ENCODE measurements at places on chromosomes 7 and 10. TPM values are rescaled to one million over a fixed set of nuclear protein-coding genes. Genes with fewer than 3 reads are reported as not detected.

GRCh38 chr7:93949423-93949822, 27.9 kb downstream of the GNG11 start:
- no peak for DNase-seq

The CCDC3 gene
- total RNA-seq: 38.4 TPM

DNA sequence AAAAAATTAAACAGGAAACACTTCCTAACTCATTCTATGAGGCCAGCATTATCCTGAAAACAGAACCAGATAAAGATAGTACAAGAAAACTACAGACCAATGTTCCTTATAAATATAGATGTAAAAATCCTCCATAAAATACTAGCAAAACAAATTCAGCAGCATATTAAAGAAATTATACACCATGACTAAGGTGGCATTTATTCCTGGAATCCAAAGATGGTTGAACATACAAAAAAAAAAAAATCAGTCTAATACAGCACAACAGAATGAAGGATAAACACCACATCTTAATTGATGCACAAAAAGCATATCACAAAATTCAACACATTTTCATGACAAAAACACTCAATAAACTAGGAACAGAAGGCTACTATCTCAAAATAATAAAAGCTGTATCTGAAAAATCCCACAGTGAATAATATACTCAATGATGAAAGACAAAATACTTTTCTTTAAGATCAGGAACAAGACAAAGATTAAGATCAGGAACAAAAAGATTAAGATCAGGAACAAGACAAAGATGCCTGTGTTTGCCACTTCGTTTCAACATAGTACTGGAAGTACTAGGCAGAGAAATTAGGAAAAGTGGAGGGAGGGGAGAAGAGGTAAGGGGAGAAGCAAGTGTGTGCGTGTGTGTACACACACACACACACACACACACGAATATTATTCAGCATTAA, 95.6 kb downstream of the SNX13 start:
- DNase-seq: no peak

DNA sequence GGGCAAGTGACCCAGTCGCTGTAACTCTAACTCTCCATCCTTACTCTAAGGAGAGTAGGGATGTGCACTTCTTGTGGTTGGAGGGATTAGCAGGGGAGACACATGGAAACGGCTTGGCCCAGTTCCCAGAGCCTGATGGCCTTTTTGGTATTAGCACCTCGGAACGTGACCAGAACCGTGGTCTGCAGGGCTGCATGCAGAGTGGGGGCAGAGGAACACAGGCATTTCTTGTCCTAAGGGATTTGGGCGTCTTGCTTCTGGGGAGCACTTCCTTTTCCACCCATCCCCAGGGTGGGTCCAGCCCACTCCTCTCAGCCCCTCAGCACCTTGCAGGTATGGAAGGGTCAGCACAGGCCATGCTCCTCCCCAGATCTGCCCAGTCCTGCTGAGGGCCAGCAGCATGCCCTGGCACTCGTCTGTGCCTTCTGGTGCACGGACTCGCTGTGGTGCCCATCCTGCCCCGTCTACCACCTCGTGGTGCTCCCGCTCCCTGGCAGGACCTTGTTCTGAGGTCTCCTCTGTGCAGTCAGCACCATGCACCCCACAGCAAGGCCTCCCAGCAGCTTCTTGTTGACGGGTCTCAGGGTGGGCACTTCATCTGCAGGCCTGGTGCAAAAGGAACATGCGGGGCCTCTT, 109.6 kb downstream of the ACTR3B start:
- no peak for DNase-seq

- DNase-seq: no peak
These were observed 527.1 kb upstream of the FOXK1 start for GRCh38 chr7:4154882-4155535.
